Fibroblast of skin of left biceps (primary cell): ENCODE measurements at places on chromosomes 1 and 21.
A peak's percentile ranks its signal among the peaks of the same experiment; 100 is the strongest.

DNA sequence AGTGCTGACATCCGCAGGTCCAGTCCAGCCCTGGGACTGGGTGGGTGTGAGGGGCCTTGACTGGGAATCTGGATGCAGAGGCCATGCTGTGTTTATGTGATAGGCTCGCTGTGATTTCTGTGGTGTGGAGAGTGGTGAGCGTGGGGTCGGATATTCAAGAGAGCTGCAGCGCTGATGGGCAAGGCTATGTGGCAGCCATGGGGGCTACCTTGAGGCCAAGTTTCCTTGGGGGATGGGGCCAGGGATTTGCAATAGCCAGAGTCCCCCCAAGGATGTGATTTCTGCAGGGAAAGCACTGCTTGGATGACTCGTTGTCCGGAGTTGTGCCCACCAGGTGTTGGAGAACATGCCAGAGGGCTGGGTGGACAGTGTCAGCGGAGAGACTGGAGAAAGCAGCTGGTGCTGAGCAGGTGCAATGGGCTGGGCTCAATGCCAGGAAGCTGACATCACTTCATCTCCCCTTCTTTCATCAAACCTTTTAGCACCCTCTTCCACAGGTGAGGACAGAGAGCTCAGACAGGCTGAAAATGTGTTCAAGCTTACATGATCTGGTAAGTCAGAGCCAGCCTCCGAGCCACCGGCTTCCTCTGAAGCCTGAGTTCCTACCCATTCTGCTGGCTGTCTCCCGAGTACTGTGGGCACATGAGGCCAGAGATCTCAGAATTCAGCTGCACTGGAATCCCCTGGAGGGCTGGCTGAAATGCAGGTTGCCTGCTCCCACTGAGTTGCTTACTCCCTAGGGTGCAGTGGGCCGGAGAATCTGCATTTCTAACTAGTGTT is 132.9 kb downstream of the RHOU start:
- DNase-seq = no peak

- no peak for DNase-seq
These were observed 694 bp downstream of the MEAF6 start for GRCh38 chr1:37513795-37514349.

GRCh38 chr1:99548943-99549605 is 96.8 kb upstream of the PALMD start:
- DNase-seq = peak; percentile 34

DNA sequence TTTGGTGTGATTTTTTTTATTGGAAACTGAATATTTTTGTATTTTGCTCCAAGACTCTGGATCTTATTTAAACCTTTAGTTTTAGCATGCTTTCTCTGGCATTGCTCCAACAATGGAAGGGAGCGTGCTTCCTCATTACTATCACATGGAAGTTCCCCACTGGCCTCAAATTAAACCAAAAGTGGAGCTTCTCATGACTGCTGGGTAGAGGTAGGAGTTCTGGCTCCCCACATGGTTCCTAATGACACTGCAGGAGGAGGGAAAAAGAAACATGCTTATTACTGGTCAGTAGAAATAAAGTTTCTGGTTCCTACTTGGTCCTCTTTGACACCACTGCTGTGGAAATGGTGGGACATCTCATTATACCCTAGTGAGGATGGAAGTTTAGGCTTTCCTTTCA is 310.5 kb downstream of the PTGER3 start:
- no peak for DNase-seq

DNA sequence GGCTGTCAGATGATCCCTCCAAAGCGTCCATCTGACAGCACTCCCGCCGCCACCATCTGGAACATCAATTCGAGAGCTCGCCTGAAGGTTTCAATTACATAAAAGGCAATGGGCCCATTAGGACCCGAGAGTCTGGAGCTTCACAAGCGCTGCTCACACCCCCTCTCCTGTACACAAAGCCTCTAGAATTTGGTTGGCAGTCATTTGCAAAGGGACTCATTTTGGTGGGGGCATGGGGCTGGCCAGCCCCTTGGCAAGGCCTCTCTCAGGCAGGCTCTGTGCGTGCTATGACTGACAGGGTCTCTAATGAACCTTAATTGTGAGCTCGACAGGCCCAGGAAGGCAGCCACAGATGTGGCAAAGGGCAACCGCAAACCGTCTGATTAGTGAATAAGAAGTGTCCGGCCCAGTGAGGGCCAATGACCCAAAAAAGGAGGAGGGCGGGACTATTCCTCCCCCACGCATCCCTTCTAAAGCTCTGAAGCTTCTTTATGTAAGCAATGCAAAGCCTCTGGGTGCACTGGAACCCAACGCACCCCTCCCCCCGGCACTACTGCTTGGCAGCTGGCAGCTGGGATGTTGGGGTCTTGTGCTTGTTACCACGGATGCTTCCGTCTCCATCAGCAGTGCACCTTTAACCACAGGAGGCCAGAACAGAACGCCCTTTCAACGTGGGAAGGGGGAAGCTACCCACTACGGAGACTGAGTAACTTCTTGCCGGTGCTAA is 79.4 kb downstream of the CAPZB start:
- no peak for DNase-seq
